ENCODE measurements at places on chromosomes 5 and 9.

- DNase-seq = no peak
These were observed 3.2 kb upstream of the BAAT start for GRCh38 chr9:101387871-101388506.

DNA sequence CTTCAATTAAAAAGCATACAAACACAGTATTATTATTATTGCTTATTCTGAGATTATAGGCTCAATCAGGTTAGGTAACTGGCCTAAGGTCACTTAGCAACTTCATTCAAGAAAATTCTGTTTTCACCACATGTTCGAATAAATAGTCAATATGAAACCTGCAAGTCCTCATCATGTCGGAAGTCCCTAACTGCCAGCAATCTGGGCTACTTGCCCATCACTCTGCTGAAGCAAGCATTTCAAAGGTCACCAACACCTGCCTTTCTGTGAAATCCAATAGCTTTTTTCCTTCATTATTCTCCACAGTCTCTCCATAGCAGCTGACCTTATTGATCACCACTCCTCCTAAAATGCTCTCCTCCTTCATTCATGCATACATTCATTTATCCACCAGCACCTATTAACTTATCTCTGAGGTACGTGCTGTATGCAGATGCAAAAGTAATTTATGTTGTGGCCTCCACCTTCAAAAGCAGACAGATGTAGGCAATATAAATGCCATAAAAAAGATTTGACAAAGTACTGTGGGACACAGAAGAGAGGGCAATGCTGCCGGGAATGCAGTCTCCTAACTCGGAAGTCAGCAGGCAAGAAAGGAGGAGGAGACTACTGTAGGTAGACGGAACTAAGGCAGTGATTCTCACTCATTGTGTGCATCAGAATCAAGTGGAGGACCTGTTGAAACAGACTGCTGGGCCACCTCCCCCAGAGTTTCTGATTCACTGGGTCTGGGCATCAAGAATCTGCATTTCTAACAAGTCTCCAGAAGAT lies 310.9 kb downstream of the BNC2 start:
- DNase-seq = no peak

- no peak for DNase-seq
These were observed 3.0 kb downstream of the SLC12A7 start for GRCh38 chr5:1108865-1109174.

GRCh38 chr9:1454616-1455347 lies 404.6 kb downstream of the DMRT2 start:
- DNase-seq = no peak
